ENCODE measurements at places on chromosomes 1 and 21. TPM values are rescaled to one million over a fixed set of nuclear protein-coding genes. Genes with fewer than 3 reads are reported as not detected.

GRCh38 chr1:147613506-147613905, 56.8 kb downstream of the ACP6 start:
- DNase-seq = no peak

- no peak for DNase-seq
Observed at GRCh38 chr1:29900712-29901111, 664.4 kb downstream of the PTPRU start.

DNA sequence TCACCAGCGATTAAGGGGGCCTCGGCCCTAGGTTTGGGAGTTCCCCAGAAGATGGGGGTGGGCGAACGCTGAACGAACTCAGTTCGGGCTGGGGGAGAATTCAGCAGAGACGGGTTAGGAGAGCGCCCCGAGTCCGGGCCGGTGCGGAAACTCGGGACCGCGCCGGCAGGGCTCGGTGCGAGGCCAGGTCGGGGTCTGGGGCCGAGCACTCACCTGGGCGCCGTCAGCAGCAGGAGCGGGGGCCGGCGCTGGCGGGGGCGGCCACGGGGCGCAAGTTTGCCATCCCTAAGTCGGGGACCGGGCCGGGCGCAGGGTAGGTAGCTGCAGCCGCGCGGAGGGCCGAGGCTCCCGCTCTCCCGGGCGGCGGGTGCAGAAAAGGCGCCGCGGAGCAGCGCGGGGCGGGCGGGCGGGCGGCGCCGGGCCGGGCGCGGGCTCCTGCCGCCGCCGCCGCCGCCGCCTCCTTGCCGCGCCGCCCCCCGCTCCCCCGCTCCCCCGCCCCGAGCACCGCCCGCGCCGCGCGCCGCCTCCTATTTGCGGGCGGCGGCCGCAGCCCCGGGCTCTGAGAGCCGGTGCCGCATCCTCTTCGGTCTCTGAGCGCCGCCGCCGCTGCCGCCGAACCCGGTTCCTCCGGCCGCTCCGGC, 349 bp downstream of the ADGRB2 start:
- DNase-seq = no peak

GRCh38 chr1:224223819-224224714, 41.0 kb downstream of the DEGS1 start:
- DNase-seq = no peak

DNA sequence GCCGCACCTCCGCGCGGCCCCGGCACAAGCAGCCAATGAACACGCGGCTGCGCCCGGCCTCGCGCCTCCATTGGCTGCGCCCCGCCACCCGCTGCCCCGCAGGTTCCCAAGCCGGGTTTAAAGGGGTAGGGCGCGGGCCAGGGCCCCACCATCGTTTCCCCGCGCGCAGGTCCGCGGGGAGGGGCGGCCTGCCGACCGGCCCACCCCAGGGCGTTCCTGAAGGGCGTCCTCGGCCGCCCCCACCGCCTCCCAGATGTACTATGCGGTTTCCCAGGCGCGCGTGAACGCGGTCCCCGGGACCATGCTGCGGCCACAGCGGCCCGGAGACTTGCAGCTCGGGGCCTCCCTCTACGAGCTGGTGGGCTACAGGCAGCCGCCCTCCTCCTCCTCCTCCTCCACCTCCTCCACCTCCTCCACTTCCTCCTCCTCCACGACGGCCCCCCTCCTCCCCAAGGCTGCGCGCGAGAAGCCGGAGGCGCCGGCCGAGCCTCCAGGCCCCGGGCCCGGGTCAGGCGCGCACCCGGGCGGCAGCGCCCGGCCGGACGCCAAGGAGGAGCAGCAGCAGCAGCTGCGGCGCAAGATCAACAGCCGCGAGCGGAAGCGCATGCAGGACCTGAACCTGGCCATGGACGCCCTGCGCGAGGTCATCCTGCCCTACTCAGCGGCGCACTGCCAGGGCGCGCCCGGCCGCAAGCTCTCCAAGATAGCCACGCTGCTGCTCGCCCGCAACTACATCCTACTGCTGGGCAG, at the start of gene OLIG1:
Gene OLIG1 (plus strand): TSS at position 148 of the 750 bp plus-strand sequence. CDS start 106 bp downstream, at position 254.
- DNase-seq = no peak

- no peak for DNase-seq
Observed at GRCh38 chr21:41835711-41836154, 43.4 kb downstream of the PRDM15 start.

Gene SLC27A3
- total RNA-seq = 45.7 TPM

Gene DNAJB4
- 29.6 TPM for total RNA-seq

Gene IL20
- total RNA-seq = not detected

Gene CA6
- total RNA-seq = not detected

Gene MMEL1
- total RNA-seq = 0.66 TPM

Gene CATSPERE
- 1.4 TPM for total RNA-seq

Gene TTC24
- not detected for total RNA-seq

All from sigmoid colon (tissue), 7 donors.